ENCODE measurements at places on chromosomes 7 and 10.

- no peak for DNase-seq
Observed at GRCh38 chr7:117004899-117005298, 51.6 kb downstream of the ST7 start.

DNA sequence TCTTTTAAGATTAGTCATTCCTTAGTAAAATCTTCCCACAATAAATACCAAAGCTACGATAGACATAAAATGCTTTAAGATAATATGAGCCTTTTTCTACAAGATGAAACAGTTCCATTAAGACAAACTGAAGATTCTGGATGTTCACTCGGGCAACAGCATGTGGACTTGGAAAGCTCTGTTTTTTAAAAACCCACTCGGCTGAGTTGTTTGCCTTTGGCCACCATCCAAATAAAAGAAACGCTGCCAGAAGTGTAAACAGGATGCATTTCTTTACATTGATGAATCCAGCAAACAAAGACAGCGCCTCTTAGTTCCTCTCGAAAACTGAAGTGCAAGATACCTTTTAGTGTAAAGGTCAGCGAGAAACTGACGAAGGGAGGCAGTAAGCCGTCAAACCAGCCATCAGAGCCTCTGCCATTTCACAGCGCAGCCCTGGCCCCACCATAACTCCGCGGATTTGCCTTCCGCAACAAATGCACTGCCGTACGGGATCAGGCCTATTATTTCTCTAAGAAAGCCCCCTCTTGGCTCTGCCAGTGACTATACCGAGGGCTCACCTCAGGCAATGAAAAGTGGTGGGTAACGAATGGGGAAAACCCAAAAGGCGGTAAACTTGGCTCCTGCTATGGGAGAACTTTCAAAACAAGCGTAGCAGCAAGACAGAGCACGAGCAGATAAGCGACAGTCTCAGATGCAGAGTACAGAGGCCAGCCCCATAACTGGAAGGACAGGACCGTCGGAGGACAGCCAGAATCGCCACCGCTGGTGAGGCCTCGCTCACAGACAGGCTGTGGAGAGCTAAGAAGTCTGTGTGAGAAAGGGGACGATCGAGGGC, 41.4 kb downstream of the GNA12 start:
- peak; percentile 51 for DNase-seq

GRCh38 chr7:28984631-28985030, 26.5 kb upstream of the TRIL start:
- DNase-seq: peak; percentile 67

- no peak for DNase-seq
Observed at GRCh38 chr7:50270531-50271018, 33.9 kb upstream of the IKZF1 start.

- no peak for DNase-seq
Observed at GRCh38 chr10:2425320-2425719, 642.0 kb upstream of the PFKP start.

DNA sequence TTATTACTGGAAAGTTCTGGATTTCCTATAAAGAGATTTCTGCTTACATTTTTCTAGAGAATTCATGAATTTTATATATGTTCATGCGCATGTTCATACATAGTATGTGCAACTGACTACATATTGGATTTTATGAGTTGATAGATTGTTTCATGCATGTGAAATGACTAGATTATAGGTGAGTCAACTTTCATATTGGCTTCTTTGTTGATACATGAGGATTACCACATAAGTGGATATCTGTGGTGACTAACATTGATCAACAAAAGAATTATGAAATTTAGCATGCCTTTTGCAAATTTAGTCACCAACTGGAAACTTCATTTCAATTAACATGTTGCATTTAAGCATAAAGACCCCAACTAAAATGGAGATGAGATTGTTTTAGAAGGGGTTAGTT, 99.0 kb downstream of the GNAT3 start:
- DNase-seq: peak; percentile 87

DNA sequence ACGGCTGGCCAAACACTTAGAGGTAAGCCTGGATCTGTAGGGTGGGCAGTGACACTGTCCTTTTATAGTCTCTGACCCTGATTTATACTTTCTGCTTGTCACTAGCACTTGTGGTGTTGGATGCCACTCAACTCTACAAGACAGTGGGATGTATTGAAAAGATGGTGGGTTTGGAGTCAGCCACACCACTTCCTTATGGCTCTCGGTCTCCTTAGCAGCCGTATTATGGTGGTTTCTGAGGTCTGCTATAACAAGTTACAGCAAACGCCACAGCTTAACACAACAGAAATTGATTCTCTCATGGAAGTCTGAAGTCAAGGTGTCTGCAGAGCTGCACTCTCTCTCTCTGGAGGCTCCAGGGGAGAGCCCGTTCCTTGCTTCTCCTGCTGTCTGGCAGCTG, 14.7 kb downstream of the ITIH2 start:
- no peak for DNase-seq

- peak; percentile 91 for DNase-seq
Observed at GRCh38 chr7:108246227-108246837, 116.2 kb upstream of the LAMB4 start.

Data from epithelial cell of esophagus (primary cell).